Renal cortical epithelial cell (primary cell): ENCODE measurements at places on chromosomes 4 and X. TPM values are rescaled to one million over a fixed set of nuclear protein-coding genes. Genes with fewer than 3 reads are reported as not detected.
A peak's percentile ranks its signal among the peaks of the same experiment; 100 is the strongest.

GRCh38 chr4:59057804-59058203 is 1947.6 kb upstream of the IGFBP7 start:
- DNase-seq = no peak

DNA sequence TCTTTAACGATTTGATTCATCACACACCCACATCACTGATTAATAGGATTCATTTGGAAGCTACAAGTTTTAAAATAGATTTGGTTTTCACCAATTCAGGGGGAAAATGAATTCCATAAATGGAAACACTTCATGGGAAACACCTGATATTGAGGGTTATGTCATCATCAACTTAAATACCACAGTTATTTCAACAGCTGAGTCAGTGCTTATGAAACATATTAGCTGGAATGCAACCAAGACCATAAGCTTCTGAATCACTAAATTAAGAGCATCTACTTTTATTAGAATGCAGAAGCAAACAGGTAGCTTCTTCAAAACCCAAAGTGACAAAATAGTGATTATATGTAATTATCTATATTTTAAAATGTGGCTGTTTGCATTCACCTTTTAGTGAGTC is 207.8 kb upstream of the DCAF8L1 start:
- peak; percentile 69 for DNase-seq

DNA sequence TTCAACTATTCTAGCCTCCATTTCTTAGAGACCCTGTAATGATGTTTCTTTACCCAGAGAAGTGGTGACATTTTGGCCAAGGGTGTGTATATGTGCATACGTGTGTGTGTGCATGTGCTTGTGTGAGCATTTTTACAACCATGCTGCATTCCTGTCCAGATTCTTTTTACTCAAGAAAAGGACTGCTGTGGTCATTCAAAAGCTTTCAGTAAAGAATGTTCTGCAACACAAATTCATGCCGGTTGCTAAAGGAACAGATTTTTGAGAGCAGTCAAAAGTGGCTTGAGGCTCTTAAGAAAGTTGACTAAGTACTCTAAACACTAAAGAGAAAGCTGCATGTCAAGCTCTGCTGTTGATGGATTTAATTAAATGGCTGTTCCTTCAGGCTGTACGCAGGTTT is 65.0 kb upstream of the FMR1 start:
- DNase-seq = peak; percentile 29

GRCh38 chr4:183180621-183181020 is 81.6 kb downstream of the WWC2 start:
- no peak for DNase-seq

- peak; percentile 78 for DNase-seq
Measured at GRCh38 chrX:140157611-140158010, 192.3 kb upstream of the CXorf66 start.

- DNase-seq = no peak
Measured at GRCh38 chr4:105361053-105361452, 112.8 kb downstream of the PPA2 start.

GRCh38 chr4:151876381-151876988 is 115.7 kb upstream of the GATB start:
- DNase-seq = peak; percentile 5

DNA sequence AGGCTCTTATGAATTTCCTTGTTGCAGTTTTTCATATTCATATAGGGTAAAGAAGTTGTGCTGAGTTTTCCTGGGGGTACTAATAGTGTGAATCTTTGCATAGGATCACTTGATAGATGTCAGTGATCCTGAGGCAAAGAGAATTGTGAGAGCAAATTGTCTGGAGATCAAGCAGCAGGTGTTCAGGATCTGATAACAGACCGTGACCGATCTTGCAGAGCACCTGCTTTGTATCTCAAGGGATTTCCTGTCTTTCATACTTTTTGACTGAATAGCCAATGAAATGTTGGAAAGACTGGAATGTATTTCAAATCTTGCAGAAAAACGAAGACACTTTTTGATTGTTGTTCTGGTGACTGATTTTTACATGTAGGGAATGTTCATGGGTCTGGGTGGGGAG is 914.5 kb downstream of the STIM2 start:
- DNase-seq = no peak

DNA sequence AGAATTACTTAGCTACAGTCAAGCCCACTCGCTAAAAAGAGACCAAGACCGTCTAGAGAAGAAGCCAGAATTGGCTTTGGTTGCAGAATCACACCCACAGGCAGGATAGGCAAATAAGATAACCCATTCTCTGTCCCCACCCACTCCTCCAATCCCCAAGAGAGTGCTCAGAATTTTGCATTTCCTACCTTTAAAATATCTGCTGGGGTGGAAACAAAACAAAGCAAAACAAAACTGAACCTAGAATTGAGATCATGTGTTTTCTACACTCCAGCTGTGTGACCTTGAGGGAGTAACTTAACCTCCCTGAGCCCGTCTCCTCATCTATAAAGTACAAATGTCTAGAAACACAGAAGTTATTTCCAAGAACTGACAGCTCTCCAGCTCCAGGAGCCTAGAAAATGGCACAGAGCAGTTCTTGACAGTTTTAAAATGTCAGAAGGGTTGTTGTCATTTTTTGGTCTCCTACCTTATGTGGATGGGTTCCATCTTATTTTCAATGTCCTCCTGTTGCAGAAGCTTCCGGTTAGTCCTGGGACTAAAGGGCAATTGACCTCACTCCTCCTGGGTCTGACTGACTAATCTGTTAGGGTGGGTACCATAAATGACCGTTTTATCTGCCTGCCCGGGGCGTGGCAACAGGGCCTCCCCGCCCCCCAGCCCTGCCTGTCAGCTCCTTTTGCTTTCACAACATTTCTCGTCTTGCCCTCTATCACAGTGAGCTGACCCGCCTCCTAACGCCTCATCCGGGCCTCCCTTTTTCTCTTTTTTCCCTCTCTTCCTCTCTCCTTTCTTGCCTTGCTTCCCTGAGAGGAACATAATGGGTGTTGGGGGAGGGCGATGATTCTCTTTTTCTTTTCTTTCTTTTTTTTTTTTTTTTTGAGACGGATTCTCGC is 114.0 kb downstream of the RBM47 start:
- DNase-seq = peak; percentile 78

Gene CBR4
- total RNA-seq = 17.9 and 28.3 TPM in 2 replicates

Gene TCEAL6
- total RNA-seq = not detected in 2 replicates
